ENCODE measurements at places on chromosomes 16 and 17. TPM values are rescaled to one million over a fixed set of nuclear protein-coding genes. Genes with fewer than 3 reads are reported as not detected.

The DHRS7C gene
- 44.9 TPM for polyA plus RNA-seq

The ARL5C gene
- polyA plus RNA-seq: not detected

The CCL5 gene
- polyA plus RNA-seq: 1.5 TPM

The GSDMA gene
- not detected for polyA plus RNA-seq

The C17orf67 gene
- polyA plus RNA-seq: 0.25 TPM

The CDRT15L2 gene
- polyA plus RNA-seq: not detected

The TPSG1 gene
- polyA plus RNA-seq: 0.06 TPM

The SPNS3 gene
- polyA plus RNA-seq: 0.59 TPM

The SMTNL2 gene
- polyA plus RNA-seq: 11.8 TPM

The PDIA2 gene
- polyA plus RNA-seq: 2.6 TPM

The KIF19 gene
- 0.41 TPM for polyA plus RNA-seq

The MGAT5B gene
- polyA plus RNA-seq: 0.29 TPM

The SDK2 gene
- polyA plus RNA-seq: 0.44 TPM

The MLYCD gene
- 13.5 TPM for polyA plus RNA-seq

The C17orf100 gene
- 0.99 TPM for polyA plus RNA-seq

The LITAFD gene
- polyA plus RNA-seq: not detected

The SMPD3 gene
- 0.15 TPM for polyA plus RNA-seq

The AXIN2 gene
- 7.4 TPM for polyA plus RNA-seq

The BCAR1 gene
- 54.6 TPM for polyA plus RNA-seq

The KRT27 gene
- not detected for polyA plus RNA-seq

The TEX19 gene
- polyA plus RNA-seq: not detected

The TBC1D3E gene
- polyA plus RNA-seq: 0.03 TPM

The STXBP4 gene
- polyA plus RNA-seq: 1.0 TPM

The SOCS1 gene
- 5.8 TPM for polyA plus RNA-seq

The ABCA10 gene
- polyA plus RNA-seq: 1.0 TPM
